ENCODE measurements at places on chromosomes 1 and 21.

DNA sequence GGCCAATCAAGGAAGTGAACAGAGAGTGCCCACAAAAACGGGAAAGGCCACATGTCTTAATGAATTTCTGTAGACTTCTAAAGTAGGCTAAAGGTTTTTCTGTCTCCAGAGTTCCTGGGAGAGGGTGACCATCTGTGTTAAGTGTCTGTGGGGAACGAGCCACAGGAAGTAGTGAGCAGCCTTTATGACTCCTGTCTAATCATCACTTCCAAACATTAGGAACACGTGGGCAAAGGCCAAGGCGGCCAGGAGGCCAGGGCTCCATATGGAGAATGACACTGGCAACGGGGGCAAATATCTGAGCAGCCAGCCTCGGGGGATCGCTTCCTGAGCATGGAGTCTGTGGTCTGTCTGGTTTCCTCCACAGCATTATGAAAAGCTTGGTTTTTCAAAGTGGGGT, 7.1 kb downstream of the FAM89A start:
- no peak for DNase-seq

DNA sequence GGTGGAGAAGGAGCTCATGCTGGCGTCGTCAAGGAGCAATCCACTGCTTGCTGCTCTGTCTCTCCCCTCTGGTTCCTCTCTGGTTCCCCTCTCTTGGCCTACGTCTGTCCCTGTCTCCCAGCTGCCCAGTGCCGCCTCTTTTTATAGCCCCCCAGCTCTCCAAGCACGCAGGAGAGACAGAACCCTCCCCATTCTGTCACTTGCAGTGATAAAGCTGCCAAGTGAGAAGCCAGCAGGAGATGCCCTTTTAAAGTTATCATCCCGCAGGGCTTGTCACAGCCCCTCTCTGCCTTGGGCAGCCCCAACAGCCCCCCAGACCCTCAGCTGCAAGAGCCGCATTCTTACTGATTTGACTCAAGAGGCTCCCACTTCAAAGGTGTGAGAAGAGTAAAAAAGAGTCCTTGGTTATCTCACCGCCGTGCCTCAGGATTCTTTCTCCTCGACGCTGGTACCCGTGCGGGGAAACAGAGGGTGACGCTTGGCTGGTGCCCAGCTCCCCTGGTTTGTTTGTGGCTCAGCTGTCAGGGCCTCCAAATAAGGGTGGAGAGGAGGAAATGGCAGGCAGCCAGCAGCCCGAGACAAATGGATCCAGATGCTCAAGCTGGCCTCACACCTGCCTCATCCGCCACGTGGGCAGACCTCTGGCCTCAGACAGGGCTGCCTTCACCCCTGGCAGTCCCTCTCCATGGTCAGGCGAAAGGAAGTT, at the start of gene NPPA:
TSS of gene NPPA (minus strand) at position 117 of the 706 bp plus-strand sequence. CDS start at position 18, 99 bp downstream.
- DNase-seq = no peak

DNA sequence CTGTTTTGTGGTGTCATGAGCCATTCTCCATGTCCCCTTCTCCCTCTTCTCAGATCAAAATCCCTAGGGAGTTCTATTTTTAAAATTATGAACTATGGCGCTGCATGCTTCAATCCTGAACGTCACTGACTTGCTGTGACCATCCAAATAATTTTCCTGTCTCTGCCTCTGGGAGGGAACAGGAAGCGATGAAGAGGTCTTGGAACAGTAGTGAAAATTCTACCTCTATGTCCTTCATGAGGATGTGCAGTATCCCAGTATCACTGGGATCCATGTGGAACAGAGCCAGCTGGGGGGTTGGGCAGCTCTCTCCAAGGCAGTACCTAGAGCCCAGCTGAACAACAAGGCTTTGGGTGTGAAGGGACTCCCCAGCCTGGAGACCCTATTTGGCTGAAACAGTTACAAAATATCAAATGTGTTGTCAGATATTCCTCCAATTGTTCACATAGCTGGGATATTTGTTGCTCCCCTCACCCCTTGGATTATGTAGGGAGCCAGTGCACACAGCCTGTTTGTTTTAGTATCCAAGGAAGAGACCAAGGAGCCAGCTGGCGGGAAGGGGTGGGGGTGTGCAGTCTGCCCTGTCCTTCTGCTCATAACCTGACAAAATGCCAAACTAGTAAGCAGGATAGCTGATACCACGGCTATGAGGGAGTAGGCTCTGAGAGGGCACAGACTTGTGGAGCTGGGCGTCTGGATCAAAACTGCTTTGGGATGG, 7.6 kb downstream of the DCLRE1B start:
- DNase-seq = no peak

GRCh38 chr1:205631010-205631767, 622 bp downstream of the ELK4 start:
- peak; percentile 61 for DNase-seq

- DNase-seq = peak; percentile 67
These were observed 3.7 kb upstream of the FABP3 start for GRCh38 chr1:31376375-31377134.

- DNase-seq = no peak
These were observed 102.0 kb downstream of the BEND5 start for GRCh38 chr1:48674641-48675040.

DNA sequence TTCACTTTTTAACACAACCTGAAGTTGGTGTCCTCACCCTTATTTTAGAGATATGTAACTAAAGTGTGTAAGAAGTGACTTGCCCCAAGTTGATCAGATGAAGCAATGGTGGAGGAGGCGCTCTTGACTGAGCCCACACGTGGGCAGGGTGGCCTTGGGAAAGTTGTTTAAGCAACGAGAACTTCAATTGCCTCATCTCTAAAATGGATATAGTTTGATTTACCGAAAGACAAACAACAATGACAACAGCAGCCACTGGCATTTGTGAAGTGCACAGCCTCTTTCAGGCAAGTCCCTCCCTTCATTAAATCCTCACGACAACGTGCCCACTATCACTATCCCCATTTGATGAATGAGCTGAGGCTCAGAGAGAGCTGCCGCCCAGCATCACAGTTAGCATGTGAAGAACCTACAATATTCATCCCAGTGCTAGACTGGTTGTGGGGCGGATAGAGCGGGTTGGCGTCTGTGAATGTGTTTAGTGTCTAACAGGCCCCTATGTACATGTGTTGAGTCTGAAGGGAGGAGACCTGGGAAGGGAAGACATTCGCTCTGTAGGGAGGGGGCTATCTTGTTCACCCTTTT, 3.0 kb downstream of the IL22RA1 start:
- no peak for DNase-seq
